Cerebellar nuclear complex (tissue), 1 donor: ENCODE measurements at places on chromosomes 11 and 22.

DNA sequence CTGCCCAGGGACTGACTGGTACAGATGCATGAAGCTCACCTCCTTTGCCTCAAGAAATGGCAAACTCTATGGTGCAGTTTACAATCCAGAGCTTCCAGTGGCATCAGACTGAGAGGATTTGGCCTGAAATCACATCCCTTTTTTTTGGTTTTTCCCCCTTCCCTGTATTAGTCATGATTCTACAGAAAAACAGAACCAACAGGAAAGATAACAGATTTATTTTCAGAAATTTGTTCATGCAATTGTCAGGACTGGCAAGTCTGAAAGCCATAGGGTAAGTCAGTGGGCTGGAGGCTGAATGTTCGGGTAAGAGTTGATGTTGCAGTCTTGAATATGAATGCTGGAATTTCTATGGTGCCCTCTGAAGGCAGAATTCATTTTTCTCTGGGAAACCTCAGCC lies 12.0 kb upstream of the ZDHHC13 start:
- DNase-seq = no peak

DNA sequence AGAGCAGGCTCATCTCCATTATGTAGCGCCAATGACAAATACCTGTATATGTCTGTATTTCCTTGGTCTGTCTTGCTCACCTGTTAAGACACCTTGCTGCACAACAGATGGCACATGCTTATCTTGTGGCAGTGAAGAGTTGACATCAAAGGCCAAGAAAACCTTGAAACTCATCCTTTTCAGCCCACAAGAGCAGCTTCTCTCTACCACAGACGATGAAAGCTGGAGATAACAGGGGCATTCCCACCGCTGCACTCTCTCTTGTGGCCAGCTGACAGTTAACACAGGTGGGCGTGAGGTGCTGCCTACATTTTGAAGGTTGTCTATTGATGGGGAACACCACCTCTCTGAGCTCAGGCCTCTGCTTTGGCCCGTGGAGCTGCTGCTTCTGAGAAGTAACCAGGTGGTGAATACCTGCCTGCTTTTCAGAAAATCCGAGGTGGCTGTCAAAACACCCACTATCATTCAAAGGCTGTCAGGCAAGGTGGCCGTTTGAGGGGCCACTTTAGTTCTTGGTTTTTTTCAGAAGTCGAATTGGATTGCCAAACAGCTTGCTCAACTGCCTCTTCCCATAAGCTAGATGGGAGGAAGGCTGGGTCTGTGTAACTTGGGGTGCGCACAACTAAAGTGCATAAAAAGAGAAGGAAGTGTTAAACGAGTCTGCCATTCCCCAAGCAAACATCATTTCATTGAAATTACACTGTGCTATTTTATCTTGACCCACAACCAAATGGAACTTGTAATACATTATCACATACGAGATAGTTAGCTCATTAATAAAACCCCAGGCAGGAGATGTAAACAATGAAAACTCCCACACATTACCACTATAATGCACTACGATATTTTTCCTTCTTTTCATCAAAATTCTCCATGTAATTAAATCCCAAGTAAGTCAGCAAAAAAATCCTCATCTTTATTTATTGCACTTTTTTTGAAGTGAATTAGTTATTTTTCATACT lies 87.1 kb upstream of the RAG2 start:
- no peak for DNase-seq

DNA sequence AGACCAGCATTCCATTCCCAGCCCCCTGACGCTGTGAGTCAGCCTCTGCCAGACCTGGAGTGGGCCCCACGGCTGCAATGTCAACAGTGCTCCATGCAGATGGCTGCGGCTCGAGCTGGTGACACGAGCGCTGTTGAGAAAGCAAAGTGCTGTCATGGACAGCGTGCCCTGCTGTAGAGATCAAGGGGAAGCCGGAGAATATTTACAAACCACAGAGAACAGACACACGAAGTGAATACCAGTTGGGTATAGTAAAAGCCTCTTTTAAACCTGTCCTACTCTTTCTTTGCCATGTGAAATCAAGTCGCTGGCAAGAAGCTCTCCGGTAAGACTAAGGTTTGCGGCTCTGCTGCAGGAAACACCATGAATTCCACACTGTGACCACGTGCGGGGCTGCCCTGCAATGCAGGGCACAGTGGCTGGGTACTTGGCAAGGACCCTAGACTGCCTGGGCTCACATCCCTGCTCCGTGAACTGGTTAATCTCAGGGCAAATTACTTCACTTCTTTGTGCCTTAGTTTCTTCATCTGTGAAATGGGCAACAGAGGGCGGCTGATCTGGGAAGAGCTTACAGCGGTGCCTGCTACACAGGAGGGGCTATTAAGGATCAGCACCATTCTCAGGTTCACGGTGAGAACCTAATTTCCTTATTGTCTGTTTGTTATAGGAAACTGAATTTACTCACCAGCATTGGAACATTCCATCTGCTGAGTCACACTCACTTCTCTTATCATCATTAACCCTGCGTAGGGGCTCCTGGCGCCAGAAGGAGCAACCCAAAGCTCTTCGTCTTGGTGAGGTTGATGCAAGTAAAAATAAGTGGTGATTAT lies 27.8 kb upstream of the ELFN2 start:
- no peak for DNase-seq

DNA sequence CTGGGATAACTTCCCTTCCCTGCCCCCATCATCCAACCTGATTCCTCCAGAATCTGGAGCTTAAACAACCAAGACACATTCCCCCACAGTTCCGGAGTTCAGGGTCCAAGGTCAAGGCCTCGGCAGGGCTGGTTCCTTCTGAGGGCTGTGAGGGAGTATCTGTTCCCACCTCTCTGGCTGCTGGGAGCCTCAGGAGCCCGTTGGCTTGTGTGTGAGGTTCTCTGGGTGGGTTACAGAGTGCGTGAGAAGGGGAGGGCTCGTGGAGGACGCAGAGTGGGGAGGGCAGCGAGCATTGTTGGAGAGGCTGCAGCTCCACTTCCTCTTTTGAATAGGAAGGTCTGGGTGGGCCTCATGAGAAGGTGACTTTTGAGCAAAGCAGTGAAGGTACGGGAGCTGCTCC lies 8.5 kb downstream of the SERHL2 start:
- DNase-seq = no peak

DNA sequence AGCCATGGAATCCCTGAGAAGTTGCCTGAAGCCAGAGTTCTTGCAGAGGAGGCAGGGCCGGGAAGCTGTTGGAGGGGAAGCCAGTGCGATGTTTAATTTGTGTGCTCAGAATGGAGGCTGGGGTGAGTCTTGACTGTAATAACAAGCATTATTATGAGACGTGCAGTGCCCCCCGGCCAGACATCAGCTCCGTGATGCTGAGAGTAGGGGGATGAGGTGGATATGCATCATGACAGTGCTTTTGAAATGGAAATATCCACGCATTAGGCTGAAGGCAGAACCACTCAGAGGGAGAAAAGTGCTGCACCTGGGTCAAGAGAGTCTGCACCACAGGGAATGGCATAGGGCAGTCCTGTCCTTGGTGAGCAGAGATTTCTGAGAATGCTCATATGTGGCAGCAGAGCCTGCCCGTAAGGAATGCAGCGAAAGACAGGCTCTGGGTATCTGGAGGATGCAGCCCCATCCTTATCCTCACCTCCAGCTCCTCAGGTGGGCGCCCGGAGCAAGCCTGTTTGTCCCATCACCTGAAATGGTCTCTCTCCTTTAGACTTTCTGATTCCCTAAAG lies 37.6 kb upstream of the SEZ6L start:
- no peak for DNase-seq

DNA sequence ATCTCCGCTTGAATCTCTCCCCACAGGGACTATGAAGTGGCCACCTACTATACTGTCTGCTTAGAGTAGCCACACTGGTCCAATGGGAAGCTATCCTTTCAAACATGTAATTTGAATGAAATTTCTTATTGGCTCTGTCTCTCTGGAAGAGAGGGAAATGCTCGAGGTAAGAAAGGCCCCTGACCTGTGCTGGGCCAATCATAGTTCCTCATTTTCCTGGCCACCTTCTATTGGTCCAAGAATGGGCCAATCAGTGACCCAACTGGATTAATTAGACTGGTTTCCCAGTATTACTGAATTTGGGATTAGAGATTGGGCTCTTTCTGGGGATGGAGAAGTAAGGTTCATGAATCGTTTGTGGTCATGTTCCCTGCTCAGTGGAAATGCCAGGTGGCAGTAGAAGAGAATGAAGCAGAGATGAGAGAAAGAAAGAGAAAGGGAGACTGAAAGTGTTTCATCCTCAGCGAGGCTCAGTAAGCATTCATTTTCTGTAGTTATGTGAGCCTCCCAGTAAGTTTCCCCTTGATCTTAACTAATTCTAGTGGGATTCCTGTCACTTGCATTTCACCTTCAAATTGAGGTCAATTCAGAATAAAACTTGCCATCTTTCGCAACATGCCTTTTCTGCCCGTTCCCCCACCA lies 8.4 kb upstream of the MMP20 start:
- DNase-seq = no peak

- DNase-seq = no peak
Measured at GRCh38 chr11:33897761-33898375, 6.0 kb upstream of the LMO2 start.

GRCh38 chr11:111523343-111523742 lies 8.8 kb downstream of the HOATZ start:
- no peak for DNase-seq

GRCh38 chr11:33534575-33534974 lies 166.1 kb downstream of the C11orf91 start:
- no peak for DNase-seq

GRCh38 chr11:65866509-65867283 lies 5.9 kb downstream of the EFEMP2 start:
- DNase-seq = no peak

DNA sequence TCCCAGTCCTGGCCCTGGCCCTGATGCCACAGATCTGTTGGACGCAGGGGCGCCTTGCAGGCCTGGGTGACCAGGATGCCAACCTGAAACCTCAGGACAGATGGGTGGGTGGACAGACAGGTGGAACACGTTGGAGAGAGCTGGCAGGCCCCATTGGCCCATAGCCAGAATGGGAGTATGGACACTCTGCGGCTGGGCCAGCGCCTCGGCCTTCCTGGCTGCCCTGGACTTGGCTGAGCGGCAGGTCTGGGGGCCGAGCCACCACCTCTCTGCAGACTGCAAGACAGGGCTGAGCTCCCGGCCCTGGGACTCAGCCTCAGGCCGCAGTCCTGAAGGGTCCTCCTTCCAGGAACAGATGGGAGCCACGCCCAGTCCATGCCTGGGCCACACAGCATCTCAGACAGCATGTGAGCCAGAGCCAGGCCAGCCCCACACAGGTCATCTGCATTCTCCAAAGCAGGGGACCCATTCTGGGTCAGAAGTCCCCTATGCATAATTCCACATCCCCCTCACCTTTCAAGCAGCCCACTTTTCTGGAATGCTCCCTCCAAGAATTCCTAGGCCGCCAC lies 14.1 kb downstream of the WNT7B start:
- DNase-seq = no peak

DNA sequence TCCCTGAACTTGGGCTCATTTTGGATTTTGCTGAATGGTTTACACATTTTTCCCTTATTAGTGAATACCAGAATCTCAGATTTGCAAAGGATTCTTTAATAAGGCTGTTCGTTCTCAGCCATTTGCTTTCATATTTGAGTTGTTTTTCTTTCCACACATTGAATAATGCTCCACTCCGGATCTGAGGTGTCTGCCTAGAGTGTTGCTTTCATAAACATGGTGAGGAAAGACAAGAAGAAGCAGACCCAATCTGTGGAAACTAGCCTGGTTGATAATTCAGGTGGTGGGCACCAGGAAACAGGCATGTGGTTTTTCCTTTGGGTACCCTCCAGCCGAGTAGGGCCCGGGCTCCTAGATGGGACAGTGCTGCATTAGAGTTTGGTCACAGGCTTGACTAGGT lies 35.0 kb downstream of the LDLRAD3 start:
- DNase-seq = no peak

GRCh38 chr22:50720301-50721256 lies 17.4 kb upstream of the ACR start:
- DNase-seq = no peak

DNA sequence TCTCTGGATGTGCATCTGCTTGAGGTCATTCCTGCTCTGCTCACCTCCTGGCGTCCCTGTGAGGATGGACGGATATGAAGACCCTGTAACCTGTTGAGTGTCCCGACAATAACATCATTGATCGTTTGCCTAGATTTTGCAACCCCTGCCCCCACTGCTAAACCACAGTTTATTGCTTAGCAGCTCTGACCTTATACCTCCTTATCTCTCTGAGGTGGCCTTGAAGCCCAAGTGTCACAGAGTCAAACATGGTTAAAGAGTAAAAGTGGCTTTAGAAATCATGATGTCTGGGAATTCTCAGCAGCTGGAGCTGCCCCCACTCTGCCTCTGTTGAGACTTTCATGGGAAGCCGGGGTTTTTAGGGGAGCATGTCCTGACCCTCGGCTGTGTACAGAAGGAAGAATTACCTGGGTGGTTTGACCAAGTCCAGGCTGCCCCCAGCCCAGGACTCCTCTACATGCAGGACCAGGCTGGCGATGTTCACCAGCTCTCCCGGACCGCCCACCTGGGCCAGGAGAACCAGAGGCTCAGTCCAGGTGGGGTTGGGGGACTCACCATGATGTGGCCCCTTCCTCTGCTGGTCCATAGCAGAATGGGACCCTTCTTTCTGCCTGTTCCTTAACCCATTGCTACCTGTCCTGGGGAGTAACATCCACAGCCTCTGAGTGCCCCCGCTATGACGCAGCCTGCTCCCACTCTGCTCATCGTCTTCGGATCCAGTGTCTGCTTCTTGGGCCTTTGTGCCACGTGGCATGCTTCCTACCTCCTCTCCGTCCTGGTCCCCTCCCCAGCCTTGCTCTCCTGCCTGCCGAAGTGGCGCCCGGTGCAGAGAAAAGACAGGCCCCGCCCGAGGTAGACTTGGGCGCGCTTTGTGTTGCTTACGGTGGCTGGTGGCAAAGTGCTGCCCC lies 33.4 kb upstream of the FTH1 start:
- no peak for DNase-seq

DNA sequence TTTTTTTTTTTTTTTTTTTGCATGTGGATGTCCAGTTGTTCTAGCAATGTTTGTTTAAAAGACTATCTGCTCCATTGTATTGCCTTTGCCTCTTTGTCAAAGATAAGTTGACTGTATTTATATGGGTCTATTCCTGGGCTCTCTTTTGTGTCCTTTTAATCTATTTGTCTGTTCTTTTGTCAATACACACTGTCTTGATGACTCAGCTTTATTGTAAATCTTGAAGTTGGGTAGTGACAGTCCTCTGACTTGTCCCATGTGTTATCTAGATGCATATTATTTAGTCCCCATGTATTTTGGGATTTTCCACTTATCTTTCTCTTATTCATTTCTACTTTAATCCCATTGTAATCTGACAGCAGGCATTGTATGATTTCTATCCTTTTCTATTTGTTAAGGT lies 3.3 kb downstream of the CCDC81 start:
- DNase-seq = no peak

DNA sequence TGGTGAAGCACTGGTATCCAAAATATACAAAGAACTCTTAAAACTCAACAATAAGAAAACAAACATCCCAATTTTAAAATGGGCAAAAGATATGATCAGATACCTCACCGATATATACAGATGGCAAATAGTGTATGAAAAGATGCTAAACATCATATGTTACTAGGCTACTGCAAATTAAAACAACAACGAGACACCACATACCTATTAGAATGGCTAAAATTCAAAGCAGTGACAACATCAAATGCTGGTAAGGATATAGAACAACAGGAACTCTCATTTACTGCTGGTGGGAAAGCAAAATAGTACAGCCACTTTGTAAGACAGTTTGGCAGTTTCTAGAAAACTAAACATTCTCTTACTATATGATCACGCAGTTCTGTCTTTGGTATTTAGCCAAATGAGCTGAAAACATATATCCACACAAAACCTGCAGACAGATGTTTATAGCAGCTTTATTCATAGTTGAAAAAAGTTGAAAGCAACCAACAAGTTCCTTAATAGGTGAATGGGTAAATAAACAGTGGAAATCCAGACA lies 38.5 kb downstream of the SIK3 start:
- no peak for DNase-seq
